ENCODE measurements at places on chromosomes 2 and 18.

DNA sequence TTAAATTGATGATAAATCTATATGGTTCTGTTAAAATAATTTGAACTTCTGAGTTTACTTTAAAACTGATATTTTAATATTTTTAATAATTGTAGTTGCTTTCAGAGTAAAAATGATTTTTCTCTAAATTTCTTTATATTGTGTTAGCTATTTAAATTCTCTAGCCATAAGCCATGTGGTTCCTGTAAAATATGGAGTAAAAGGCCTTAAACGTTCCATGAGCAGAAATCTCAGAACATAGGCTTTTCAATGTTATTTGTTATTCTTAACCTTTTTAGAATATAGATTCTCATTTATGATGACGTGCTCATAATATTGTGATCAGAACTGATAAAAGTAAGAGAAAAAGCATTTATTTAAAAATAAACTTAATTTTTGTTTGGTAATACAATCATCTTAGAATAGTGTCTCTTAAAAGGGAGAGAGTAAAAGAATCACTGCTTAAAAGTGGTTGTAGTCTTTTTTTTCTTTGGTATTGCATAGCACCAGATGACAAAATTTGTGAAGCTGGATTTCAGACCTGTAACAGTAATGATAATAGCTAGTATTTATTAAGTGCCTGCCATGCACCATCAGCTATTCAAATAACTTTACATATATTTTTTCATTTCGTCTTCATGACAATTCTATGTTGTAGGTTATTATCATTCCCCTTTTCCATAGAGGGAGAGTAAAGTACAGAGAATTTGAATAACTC, 2.7 kb downstream of the BMPR2 start:
- no peak for DNase-seq

GRCh38 chr2:151976945-151977353, 121.9 kb downstream of the CACNB4 start:
- no peak for DNase-seq

DNA sequence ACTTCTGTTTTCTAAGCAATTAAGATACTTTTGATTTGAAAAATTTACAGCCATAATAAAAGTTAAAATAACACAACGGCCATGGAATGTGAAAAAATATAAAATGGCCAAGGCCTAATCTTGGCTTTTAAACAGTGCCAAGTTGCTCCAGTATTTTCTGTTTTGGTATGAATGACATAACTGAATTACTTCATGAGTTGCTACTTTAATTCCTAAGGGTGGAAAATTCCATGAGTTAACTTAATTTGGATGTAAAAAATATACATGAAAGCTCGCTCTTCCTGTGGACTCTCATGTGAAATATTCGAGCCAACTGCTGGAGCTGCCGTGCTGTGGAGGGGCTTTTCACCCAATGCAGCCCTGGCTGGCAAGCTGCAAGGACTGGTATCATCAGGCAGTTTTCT, 286.0 kb upstream of the CCDC68 start:
- no peak for DNase-seq

DNA sequence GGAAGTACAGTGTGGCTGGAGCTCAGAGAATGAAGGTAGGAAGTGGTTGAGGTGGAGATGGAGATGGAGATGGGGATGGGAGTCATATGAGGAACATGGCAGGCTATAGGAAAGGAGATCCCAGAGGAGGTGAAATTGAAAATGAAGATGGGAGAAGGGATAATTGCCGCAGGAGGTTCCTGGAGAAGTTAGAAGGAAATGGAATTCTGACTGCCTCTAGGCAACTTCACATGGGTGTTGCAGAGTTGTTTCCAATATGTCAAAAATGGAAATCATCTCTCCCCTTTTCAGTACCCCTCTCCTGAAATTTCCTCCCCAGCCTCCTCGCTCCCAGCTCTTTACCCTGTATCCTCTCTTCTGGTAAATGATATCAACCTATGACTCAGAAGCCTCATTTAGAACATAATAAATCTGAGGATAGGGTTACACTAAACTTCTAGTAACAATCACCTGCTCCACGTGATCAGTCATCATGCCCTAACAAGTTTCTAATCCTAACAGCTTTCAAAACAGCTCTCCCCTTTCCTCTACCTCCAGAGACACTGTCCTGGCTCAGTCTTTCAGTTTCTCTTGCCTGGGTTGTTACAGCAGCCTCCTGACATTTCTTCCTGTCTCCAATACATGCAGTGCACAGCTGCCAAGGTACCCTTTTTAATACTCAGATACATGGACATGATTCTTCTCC, 201.9 kb upstream of the RBMS1 start:
- DNase-seq = no peak

- DNase-seq = no peak
These were observed 4.7 kb upstream of the CXCR4 start for GRCh38 chr2:136122661-136123060.

DNA sequence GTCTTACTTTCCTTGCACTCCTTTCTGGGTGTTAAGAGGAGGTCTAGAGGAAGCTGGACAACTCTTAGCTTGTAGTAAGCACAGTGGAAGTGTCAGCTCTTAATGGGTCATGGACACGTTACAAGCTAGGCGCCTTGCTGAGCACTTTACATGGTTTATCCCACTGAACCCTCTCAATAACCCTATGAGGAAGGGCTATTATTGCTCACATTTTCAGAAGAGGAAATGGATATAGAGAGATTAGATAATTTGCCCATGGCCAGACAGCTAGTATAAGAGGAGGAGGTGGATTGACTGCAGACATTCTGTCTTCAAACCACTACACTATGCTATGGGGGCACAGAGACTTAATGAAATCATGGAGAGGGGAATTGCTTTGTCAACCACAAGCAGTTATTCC, 8.3 kb upstream of the IL1RN start:
- no peak for DNase-seq

GRCh38 chr18:3269241-3269913, 7.4 kb downstream of the MYL12B start:
- no peak for DNase-seq

DNA sequence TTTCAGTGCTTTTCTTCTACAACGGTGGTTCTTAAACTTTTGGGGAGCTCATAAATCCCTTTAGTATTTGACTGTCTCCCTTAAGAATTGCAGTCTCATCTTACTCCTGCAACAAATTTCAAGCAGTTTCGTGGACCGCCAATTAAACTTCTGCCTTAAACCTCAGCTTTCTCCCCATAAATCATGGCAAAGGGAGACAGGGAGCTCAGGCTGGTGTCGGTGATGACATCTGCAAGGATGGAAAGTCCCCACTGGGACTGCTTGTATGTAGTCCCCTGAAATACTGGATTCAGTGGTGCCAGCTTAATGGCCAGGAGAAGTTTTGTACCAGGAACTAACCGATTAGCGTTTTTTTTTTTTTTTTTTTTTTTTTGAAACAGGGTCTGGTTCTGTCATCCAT, 148.7 kb upstream of the ITGA6 start:
- no peak for DNase-seq

DNA sequence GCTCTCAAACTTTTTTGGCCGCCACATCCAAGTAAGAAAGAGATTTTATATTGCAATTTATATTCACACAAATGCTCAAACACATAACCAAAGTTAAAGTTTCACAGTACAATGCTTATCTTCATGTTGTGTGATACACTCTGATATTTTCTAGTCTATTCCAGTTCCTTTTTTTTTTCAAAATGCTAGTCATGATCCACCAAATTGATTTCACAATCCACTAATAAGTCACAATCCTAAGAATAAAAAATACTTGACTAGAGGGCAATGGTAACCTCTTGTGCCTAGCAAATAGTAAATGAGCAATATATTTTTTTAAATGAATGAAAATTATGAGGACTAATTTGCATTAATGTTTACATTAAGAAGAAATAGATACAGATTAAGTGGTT, 5.8 kb upstream of the PTPN4 start:
- DNase-seq = no peak

GRCh38 chr2:43221124-43221762, 5.2 kb downstream of the ZFP36L2 start:
- DNase-seq = no peak

GRCh38 chr2:121187982-121188411, 97.0 kb downstream of the TFCP2L1 start:
- DNase-seq = no peak

- DNase-seq = no peak
These were observed 43.5 kb downstream of the SCN1A start for GRCh38 chr2:166084301-166084700.

DNA sequence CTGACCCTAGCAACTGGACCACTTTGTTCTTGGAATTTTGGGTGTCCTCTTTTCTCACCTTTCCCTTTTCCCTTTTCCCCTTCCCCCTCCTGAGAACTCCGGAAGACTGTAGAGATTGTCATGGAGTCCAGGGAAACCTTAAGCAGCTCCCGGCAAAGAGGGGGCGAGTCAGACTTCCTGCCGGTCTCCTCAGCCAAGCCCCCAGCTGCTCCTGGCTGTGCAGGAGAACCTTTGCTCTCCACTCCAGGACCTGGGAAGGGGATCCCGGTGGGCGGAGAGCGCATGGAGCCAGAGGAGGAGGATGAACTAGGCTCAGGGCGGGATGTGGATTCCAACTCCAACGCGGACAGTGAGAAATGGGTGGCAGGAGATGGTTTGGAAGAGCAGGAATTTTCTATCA, 20.5 kb downstream of the SETBP1 start:
- no peak for DNase-seq

GRCh38 chr2:7672027-7672684, 754.9 kb downstream of the RNF144A start:
- DNase-seq = peak; percentile 6

DNA sequence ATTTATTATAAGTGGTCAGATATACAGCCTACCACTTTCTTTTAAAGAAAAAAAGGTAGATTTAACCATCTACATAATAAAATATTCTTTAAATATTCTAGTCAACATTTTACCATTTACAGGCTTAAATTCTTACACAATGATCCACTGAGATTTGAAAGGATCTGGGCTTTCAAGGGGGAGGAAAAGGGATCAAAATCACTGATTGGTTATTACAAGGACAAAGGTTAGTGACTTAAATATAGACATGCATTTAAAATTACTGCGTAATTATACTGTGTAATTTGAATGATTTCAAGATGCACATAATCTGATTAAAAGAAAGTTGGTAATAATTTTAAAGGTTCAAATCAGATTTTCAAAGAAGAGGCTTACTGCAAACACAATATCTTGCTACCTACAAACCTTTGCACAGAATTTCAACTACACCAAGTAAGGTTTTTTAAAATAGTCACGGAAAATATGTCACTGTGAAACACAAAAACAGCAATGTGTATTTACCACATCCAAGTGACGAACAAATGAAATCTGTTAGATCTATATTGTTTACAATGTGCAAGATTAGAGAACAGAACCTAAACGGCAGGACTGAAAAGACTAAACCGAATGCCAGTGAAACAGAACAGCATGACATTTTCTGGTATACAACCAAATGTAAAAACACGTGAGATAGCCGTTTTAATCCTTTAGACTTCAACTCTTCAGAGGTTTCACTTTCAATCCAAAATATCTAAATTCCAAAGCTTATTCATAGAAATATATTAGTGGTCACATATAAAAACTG, 40.8 kb downstream of the RTN4 start:
- DNase-seq = no peak

DNA sequence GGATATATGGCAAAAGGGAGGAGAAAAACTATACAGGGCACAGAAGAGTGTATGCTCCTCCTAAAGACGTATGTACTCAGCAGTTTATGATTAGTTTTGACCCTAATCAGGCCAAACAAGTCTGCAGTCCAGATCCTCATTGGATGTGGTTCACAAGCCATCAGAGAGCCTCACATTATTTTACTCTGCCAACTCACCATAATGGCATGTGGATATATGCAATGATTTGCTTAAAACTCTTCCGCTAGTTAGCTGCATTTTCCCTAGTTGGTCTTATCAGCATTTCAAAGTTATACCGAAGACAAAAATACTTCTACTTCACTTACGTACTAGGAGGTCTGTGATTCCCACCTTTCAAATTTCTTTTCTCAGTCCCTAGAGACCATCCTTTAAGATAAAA, 198.4 kb downstream of the CMPK2 start:
- DNase-seq = peak; percentile 31

DNA sequence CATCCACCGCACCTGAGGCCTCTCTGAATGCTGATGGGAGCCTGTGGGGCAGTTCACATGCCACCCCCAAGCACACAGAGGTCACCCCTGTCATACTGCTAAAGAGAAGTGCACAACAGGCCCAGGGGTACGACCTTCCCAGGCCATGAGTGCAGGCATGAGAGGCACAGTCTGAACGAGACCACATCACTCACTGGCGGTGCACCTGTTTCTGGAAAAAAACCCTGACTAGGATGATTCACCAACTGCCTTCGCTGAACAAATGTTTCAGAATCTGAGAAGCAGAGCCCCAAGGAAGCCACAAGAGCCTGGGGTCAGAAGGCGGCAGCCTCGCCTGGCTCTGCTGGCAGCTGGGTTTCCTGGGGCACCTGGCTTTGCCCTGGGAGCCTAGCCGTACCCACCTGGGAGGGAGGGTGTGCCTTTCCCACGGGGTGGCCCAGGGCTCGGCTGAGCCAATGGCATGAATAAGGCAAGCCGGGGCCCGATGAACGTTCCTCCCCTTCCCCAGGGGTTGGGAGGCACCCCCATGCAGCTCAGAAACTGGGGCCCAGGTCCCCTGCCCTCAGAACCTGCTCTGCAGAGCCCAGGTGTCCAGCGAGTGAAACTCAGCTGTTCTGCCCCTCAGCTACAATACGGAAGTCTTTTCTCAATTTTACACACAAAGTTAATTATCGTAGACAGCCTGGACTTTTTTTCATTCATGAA, 73.8 kb downstream of the HDAC4 start:
- no peak for DNase-seq

DNA sequence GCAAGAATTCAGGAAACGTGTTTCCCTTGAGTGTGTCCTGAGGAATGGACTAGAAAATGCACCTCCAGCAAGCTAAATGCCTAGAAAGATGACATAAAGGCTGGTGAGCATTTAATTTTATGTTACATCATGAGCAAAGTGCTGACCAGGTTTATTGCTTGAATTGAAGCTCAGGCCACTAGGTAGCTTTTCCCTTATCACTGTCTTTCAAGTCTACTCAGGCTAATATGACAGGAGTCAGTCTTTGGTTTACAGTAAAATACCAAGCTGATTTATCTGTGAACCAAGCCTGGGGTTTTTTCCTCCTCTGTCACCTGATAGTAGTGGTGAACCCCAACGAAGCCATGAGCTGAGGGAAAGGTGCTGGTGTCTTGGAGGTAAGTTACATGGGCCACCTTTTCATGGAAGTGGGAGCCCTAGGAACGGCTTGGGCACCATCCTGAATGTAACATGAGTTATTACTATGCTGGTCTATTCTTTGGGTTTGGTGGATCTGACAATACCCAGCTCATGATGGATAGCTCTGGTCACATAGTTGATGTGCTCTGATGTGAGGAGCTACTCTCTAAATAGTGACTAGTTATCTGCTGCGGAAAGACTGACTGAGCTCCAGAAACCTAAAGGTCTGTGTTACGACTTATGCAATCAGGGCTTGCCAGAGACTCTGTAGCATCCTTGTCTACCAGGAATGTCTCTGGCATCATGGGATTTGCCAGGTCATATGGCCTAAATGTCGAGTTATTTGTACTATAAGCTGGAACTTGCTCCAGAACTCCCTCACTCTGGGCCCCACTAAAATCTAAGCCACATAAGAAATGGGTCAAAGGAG, 39.8 kb downstream of the NUP35 start:
- DNase-seq = no peak
